ENCODE measurements at places on chromosomes 13 and 19. TPM values are rescaled to one million over a fixed set of nuclear protein-coding genes. Genes with fewer than 3 reads are reported as not detected.
A peak's percentile ranks its signal among the peaks of the same experiment; 100 is the strongest.

Gene CYP2A7
- total RNA-seq, result 2.3 TPM

Gene N4BP2L1
- total RNA-seq, result 7.4 TPM

DNA sequence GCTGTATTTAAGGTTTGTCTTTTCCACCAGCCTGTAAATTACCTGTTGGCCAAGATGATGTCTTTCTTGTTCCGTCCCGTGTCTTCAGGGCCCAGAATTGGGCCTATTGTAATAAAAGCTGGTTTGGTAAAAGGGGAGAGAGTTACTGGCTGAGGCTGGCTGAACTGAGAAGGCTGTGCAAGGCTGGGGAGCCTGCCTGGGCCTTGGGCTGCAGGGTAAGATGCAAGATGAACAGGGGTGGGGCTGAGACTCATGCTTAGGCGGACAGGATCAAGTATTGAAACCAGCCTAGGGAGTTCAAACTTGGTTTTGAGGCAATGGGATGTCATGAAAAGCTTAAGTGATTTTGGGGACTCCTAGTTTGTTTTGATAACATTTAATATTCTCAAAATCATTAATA, 142.3 kb downstream of the PCCA start:
- DNase-seq, result no peak

GRCh38 chr19:17389957-17390664, 3.9 kb downstream of the CCDC194 start:
- no peak for DNase-seq

DNA sequence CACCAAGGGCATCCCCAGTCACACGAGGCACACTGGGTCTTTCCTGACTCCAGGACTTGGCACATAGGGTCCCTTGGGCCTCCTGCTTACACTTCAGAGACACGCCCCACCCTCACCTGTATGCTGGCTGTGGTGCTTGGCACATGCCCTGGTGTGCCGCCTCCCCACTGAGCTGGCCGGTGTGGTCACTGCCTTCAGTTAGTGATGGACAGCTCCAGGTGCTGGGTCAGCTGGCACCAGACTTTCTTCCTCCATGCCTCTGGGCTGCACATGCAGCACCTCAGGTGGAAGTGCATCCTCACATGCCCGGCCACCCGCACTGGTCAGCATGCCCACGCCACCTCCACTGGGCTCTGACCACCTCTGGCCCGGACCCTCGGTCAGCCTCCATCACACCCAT, 52.9 kb downstream of the KLF2 start:
- DNase-seq, result no peak

DNA sequence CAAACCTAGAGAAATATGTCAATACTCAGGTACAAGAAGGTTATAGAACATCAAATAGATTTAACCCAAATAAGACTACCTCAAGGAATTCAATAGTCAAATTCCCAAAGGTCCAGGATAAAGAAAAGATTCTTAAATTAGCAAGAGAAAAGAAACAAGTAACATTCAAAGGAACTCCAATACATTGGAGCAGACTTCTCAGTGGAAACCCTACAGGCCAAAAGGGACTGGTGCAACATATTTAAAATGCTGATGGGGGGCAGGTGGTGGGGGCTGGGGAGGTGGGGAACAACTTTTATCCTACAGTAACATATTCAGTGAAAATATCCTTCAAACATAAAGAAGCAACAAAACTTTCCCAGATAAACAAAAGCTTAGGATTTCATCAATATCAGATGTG, 23.1 kb downstream of the ITGBL1 start:
- no peak for DNase-seq

GRCh38 chr19:43438291-43439031, 23.8 kb downstream of the TEX101 start:
- peak; percentile 45 for DNase-seq

GRCh38 chr19:41542622-41543021, 33.3 kb upstream of the CEACAM21 start:
- no peak for DNase-seq

All from uterus (tissue), 4 donors.